ENCODE measurements at places on chromosomes 1 and 21.
A peak's percentile ranks its signal among the peaks of the same experiment; 100 is the strongest.

DNA sequence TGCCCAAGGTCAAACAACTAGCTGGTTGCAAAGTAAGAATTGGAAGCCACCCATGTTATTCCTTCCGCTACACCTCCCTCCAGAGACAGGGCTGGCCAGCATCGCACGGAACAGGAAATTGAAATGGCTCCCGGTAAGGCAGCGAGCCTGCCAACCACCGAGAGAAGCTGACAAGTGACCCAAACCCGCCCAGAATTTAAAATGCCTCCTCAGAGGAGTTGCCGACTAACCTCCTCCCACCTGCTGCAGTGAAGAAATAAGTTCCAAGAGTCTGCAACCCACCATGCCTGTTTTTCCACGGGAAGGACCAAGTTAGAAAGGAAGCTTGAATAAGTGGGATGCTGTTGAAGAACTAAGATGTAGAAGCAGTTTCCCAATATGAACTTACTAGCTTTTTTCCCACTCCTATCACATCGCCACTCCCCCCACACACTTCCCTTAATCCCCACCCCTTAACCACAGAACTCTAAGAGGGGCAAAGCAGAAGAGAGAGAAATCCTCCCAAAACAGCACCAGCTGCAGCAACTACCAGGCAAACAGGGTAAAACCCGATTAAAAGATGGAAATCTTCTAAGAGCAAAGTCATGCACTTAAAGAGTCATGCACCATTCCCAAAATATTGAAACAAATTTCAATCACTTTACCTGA lies 78.6 kb downstream of the TIAM1 start:
- H3K27ac ChIP-seq: peak overlapping the region; percentile 48
- H3K4me1 ChIP-seq: peaks cover 9% of the 10 kb centered on the region
- peaks cover 36% of the 10 kb centered on the region for H3K36me3 ChIP-seq
- peak overlapping the region; percentile 34 for H3K4me3 ChIP-seq
- peaks cover 2% of the 10 kb centered on the region for H3K27me3 ChIP-seq

DNA sequence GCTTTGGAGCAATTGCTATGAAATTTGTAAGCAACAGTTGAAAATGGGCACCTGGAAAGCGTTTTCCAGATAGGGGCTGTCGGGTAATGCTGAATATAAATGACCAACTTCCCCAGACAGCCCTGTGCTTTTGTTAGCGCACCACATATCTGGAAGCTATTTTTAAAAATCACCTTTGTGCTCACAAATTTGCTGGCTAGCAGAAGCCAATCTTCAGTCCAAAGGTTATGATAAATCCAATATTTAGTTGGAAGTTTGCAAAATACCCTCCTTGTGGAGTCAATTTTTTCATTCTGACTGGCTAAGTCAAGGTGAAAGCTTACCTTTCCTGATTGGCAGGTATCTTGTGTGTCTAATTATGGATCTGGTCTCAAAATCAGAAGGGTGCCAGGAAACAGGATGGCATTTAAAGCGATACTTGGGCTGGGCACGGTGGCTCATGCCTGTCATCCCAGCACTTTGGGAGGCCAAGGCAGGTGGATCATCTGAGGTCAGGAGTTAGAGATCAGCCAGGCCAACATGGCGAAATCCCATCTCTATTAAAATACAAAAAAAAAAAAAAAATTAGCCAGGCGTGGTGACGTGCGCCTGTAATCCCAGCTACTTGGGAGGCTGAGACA lies 124.1 kb upstream of the AJAP1 start:
- peaks cover 4% of the 10 kb centered on the region for H3K36me3 ChIP-seq
- H3K27me3 ChIP-seq: peaks cover 6% of the 10 kb centered on the region
- H3K4me3 ChIP-seq: no peak overlapping the region
- no peak overlapping the region for H3K27ac ChIP-seq
- DNase-seq: no peak

GRCh38 chr1:77063118-77063517 lies 156.1 kb downstream of the PIGK start:
- H3K4me1 ChIP-seq: peaks cover 12% of the 10 kb centered on the region
- no peak overlapping the region for H3K27ac ChIP-seq
- DNase-seq: peak; percentile 43
- no peak overlapping the region for H3K4me3 ChIP-seq

- H3K36me3 ChIP-seq: no peaks in the 10 kb centered on the region
- H3K27me3 ChIP-seq: no peaks in the 10 kb centered on the region
- DNase-seq: no peak
- H3K4me3 ChIP-seq: no peak overlapping the region
- H3K27ac ChIP-seq: no peak overlapping the region
Measured at GRCh38 chr1:200468264-200469001, 58.6 kb upstream of the ZNF281 start.

- H3K27me3 ChIP-seq: peaks cover 3% of the 10 kb centered on the region
- H3K4me1 ChIP-seq: peaks cover 13% of the 10 kb centered on the region
- no peak overlapping the region for H3K4me3 ChIP-seq
- no peak for DNase-seq
- H3K27ac ChIP-seq: no peak overlapping the region
Measured at GRCh38 chr1:24418898-24419628, 3.5 kb downstream of the NIPAL3 start.

DNA sequence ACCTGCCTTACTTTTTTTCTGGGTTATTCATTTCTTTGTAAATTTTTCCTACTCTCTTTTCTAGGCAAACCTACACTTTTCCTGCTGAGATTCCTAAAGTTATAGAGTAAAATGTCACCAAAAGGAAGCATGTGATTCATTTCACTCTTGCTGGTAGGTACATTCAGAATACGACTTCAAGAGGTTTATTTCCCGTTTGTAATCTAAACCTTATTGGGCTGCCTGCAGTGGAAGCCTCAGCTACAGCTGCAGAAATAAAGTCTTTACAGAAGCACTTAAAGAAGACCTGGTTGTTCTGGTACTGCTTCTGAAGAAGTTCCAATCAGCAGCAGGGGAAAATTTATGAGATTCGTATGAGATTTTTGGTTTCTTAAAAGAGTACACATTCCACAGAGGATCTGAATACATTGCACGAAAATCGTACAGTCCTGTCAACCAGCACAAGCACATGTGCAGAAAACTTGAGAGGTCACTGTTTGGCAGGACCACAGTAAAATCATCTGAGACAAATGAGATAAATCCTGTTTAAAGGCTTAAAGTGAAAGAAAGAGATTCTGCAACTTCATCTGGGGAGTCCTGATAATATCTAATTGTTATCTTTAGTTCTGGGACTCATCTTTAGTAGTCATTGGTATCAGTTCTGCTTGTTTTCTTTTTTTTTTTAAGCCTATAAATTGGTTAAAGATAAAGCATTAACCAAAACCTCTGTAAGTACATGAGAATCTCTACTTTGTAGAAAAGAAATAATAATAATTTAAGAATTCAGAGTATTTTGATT lies 109.9 kb upstream of the ADGRL2 start:
- H3K4me3 ChIP-seq: no peak overlapping the region
- H3K4me1 ChIP-seq: peaks cover 2% of the 10 kb centered on the region
- H3K36me3 ChIP-seq: no peaks in the 10 kb centered on the region
- no peak for DNase-seq
- H3K27ac ChIP-seq: no peak overlapping the region

DNA sequence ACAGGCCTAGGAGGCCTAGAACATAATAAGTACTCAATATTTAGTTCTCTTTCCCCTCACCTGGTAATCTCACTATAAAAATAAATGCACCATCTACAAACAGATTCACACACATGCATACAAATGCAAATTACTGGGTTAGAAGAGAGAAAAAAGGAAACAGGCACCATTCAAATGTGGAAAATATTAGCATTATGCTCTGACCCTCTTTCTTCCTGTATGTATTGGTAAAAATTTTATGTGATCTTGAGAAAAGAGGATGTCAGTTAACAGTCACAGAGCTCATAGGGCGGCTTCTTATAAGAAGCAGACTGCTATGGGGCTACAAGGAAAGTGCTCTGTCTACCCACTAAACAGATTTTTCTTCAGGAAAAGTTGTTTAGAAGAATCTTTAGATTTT lies 565.4 kb downstream of the LMO4 start:
- peaks cover 8% of the 10 kb centered on the region for H3K4me1 ChIP-seq
- no peak for DNase-seq
- H3K27me3 ChIP-seq: no peaks in the 10 kb centered on the region
- no peak overlapping the region for H3K27ac ChIP-seq
- H3K36me3 ChIP-seq: no peaks in the 10 kb centered on the region

- peaks cover 8% of the 10 kb centered on the region for H3K4me1 ChIP-seq
- DNase-seq: no peak
- H3K36me3 ChIP-seq: no peaks in the 10 kb centered on the region
Measured at GRCh38 chr1:112866151-112866550, 89.8 kb downstream of the SLC16A1 start.

- no peak for DNase-seq
- H3K27me3 ChIP-seq: no peaks in the 10 kb centered on the region
- H3K4me1 ChIP-seq: no peaks in the 10 kb centered on the region
- no peak overlapping the region for H3K4me3 ChIP-seq
- no peak overlapping the region for H3K27ac ChIP-seq
Measured at GRCh38 chr1:69743146-69743545, 175.4 kb downstream of the LRRC7 start.

DNA sequence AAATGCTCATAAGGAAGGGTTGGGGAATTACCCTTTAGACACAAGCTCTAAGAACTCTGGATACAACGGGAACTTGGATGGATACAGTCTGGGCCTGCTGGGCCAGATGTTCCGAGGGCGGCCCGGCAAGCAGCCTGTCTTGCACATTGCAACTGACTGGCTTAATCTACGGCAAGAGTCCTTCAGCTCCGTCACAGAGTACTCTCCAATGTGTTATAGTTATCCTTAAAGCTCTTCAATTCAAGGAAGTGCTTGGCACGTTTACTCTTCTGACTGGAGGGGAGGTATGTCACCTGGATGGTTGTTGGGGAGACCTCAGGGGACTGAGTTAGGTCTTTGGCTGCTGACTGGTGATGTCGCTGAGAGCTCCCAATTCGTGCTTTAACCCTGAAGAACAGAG lies 1.1 kb upstream of the CFAP141 start:
- H3K36me3 ChIP-seq: peaks cover 33% of the 10 kb centered on the region
- no peaks in the 10 kb centered on the region for H3K4me1 ChIP-seq
- DNase-seq: no peak
- peak overlapping the region; percentile 54 for H3K27ac ChIP-seq
- peaks cover 5% of the 10 kb centered on the region for H3K27me3 ChIP-seq

DNA sequence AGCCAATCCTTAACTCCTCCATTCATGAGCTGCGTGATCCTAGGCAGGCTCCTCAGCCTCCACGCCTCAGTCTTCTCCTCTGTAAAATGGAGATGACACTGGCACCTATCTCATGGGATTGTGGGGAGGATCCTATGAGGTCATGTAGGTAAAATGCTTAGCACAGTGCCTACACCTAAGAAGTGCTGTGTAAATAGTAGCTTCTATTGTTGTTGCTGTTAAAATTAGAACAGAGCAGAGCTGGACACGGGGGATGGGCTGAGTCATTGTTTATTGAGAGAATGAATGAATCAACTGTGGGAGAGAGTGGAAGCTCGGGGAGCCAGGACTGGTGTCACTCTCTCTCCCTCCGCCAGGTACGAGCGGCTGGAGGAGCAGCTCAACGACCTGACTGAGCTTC lies 43.0 kb downstream of the TMCC2 start:
- H3K27ac ChIP-seq: no peak overlapping the region
- no peak for DNase-seq
- H3K4me1 ChIP-seq: peaks cover 22% of the 10 kb centered on the region

DNA sequence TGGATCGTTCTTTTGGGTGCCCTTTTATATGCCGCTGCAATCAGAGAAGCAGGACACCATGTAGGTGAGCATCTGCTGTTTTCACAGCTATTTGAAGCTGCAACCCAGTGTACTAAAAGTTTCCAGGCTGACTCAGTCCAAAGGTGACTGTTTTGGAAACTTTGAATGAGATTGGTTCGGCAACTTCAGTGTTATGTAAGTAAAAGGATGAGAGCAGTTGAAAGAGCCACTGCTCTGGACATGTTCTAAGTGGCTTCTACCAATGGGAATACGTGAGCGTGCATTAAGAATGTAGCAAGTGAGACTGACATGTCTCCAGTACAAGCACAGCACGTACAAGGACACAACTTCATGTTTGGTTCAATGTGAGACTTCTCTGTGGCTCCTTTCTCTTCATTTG lies 55.6 kb downstream of the DDR2 start:
- no peak overlapping the region for H3K27ac ChIP-seq
- H3K4me1 ChIP-seq: peaks cover 26% of the 10 kb centered on the region
- no peak overlapping the region for H3K4me3 ChIP-seq
- DNase-seq: no peak
- H3K36me3 ChIP-seq: no peaks in the 10 kb centered on the region

DNA sequence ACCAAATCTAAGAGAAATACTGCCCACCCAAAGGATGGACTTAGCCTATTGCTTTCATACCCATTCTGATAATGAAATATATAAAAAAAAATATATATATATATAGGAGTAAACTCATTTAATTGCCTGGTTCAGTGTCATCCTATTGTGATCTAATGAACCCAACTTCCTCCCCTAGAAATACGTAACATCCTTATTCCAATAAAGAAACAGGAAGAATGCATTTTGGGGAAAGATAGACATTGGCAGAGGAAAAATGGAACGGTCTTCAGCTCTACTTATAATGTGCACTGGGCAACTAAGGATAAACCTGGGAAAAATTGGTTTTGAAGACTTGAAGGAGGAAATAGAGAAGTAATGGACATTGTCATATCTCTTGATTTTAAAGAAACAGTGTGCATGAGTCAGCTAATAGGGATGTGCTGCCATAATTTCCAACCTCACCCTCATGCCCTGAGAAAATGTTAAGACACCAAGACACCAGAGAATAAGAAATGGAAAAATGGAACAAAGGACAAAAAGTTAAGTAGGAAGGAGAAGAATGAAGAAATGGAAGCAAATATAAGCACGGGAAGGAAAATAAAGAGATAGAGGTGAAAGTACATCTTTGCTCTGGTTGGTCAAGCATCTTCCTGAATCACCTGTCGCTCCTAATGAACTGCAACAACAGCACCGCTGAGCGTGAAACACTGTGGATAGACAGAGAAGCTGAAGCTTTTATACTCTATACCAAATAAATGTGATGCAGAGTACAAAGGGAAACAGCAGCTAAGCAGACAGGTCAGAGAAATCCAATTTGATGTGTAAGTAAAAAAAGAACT lies 5.4 kb downstream of the UBR4 start:
- H3K27me3 ChIP-seq: peaks cover 9% of the 10 kb centered on the region
- DNase-seq: no peak
- peaks cover 30% of the 10 kb centered on the region for H3K36me3 ChIP-seq
- H3K4me1 ChIP-seq: peaks cover 44% of the 10 kb centered on the region

DNA sequence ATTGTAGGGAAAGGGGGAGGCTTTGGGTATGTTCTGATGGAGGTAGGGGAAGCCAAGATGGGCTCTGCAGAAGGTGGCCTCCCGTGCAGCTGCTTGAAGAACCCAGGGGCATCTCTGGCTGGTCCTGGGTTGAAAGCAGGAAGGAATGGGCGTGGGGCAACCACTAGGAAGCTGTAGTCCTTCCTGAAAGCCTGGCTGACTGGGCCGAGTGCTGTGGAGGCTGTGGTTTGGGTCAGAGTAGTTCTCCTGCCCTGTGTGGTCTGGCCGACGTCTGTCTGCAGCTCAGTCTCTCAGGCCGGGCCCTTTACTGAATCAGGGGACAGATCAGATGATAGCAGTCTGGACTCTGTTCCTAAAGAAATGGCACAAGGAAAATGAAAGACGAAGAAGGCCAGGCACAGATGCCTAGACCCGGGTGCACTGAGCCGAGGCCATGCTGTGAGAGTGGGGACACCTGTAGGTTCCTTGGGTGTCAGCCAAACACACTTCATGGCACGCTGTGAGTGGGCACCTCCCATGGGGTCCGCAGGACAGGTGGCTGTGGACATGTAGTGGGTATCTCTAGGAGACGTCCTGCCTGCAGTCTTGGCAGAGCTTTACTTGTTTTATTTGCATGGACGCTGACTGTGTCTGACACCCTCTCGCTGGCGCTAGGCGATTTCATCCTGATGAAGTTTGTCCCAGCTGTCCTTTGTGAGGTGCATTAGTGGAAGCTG lies 87.0 kb downstream of the POFUT2 start:
- no peak for DNase-seq
- peaks cover 7% of the 10 kb centered on the region for H3K27me3 ChIP-seq
- peaks cover 3% of the 10 kb centered on the region for H3K4me1 ChIP-seq
- H3K36me3 ChIP-seq: peaks cover 4% of the 10 kb centered on the region
- no peak overlapping the region for H3K4me3 ChIP-seq

Data from endothelial cell (in vitro differentiated cells).